ENCODE measurements at places on chromosomes 11 and 22.

- no peak for DNase-seq
Observed at GRCh38 chr11:97225794-97226193, 836.0 kb downstream of the JRKL start.

- no peak for DNase-seq
Observed at GRCh38 chr11:35138058-35138457, 913 bp upstream of the CD44 start.

DNA sequence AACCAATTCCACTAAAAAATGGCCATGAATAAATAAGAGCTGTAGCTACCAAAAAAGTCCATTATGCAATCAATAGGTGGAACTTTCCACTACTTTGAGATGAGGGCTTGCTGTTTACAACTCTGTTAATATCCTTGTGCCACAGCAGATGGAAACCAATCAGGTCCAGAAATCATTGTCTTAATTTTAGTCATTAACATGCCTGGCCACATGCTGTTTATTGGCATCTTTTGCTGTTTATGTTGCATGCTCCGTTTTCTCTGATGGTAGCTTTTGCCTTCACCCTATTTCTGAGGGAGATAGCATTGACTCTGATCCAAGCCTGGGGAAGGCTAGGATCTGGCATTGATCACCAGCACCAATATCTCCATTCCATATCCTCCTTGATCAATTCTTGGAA lies 192.9 kb upstream of the SEZ6L start:
- no peak for DNase-seq

DNA sequence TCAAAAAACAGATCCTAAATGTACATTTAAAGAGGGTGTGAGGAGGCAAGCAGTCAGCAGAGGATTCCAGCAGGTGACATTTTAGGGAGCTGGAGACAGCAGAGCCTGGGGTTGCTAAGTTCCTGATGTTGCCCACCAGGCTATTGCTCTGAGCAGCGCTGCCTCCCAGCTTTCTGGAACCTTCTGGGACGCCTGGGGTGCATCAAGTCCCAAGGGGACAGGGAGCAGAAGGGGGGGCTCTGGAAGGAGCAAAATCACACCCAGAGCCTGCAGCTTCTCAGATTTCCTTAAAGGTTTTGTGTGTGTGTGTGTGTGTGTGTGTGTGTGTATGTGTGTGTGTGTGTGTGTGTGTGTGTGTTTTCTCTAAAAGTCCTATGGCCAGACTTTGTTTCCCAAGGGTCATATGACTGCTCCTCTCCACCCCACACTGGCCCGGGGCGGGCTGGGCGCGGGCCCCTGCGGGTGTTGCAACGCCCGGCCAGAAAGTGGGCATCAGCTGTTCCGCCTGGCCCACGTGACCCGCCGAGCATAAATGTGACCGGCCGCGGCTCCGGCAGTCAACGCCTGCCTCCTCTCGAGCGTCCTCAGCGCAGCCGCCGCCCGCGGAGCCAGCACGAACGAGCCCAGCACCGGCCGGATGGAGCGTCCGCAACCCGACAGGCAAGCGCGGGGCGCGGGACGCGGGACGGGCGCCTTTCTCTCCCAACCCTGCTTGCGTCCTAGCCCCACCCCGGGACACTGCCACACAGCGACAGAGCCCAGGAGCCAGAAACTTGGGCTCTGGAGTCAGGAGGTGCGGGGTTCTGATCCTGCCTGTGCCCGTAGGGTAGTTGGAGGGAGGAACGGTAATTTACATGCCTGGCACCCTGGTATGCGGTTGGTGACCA lies at the start of gene HMOX1:
HMOX1 (plus strand) TSS at position 560 of the 887 bp plus-strand sequence; CDS start at position 638, 78 bp downstream.
- peak; percentile 90 for DNase-seq

DNA sequence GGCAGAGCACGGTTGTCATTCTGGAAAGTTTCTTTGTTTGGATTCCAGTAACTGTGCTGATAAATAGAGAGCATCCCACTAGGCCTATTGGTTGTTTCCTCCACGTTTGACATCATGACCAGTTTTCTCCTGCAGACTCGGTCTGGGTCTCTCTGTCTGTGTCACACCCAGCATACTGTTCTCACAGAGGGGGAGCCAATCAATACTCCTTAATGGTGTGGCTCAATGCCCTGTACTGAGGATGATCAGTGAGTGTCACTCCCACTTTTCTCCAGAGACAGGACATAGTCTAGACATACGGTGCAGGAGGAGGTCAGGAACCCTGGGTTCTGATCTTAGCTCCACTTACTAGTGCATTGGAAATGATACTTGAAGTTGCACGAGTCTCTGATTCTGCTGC lies 88.2 kb upstream of the BLID start:
- DNase-seq, result no peak

DNA sequence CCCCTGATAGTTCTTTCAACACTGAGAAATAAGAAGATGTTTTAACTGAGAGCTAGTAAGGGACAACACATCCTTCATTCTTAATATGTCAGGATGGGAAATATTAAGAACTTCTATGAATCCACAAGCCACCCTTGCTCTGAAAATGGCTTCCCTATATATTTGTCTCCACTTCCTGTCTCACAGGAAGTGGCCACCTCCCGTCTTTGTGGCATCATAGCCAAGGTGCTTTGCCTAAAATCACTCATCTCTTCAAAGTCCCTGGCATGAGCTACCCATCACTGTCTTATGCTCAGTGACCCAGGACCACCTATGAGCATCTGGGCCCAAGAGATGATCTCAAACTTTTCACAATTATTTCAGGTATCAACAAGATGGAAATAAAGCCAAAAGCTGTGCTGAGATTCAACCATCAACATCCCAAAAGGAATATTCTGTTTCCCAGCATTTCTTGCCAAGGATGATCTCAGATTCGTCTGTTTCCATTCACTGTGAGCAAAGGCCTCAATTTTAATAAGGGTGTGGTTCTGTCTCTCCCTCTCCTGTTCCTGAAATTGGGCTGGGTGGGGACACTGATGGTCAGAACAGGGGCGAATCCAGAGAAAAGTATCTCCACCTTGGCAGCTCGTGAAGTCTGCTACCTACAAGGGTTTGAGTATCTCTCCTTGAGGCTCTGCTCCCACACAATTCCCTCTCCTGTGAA lies 493.9 kb downstream of the MN1 start:
- no peak for DNase-seq

DNA sequence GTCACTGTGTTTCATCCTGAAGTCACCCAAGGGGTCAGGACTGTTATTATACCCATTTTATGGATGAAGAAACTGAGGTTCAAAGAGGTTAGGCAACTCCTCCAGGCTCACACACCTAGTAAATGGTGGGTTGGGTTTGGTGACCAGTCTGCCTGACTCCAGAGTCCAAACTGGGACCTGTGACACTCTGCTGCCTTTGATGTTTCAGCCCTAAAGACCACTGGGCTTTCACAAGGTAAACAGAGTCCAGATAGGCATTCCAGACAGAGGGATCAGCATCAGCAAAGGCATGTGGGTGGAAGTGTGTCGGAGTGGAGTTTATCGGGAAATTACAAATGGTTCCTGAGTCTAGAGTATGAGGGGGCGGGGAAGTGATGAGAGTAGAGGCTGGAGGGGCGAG lies 38.5 kb downstream of the MICAL2 start:
- DNase-seq, result no peak

- DNase-seq, result no peak
Observed at GRCh38 chr11:102197670-102198139, 87.5 kb downstream of the YAP1 start.

GRCh38 chr22:23755711-23756110 lies 1.5 kb upstream of the VPREB3 start:
- DNase-seq, result no peak

DNA sequence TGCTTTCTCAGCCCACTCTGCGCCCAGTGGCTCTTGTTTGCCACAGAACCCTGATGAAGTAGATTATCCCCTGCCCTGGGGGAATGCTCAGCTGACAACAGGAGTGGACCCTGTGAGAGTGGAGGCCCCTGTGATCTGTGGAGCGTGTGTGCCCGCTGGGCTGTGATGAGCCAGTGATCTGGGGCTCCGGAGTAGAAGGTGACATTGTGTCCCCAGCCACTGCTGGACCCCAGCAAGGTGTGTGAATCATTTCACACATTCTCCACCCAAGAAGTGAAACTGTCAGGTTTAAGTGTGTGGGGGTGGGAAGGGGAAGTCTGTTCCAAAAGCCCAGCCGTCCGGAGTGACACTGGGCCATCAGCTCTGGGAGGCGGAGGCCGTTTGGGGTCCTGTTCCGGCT lies 33.1 kb upstream of the GRAMD4 start:
- DNase-seq, result no peak

DNA sequence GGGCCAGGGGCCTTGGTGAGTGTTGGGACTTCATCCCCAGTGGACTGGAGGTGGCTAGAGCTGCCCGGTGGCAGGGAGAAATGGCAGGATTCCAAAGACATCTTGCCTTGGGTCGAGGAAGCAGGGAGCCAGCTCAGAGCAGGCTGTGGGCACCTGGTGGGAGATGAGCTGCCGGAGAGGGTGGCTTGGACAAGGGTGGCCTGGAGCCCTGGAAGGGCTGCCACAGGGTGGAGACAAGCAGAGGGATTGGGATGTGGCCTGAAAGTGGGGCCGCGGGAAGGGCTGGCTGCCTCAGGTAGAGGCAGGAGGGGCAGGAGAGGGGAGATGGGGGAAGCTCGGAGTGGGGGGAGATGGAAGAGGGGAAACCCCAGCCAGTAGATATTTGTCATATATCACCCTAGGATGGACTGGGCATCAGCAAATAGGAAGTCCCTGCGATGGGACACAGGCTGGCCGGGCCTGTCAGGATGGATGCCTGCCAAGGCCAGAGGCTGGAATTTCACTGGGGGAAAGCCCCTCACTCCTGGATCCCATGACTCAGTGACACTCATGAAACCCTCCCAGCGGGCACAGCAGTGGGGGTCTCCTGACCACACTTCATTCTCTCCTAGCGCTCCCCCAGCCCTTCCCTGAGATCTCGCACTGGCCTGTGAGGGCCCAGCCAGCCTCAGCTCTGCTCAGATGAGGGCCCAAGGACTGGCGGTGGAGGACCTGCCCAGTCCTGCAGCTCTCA lies 72.0 kb upstream of the SHISAL1 start:
- DNase-seq, result no peak

DNA sequence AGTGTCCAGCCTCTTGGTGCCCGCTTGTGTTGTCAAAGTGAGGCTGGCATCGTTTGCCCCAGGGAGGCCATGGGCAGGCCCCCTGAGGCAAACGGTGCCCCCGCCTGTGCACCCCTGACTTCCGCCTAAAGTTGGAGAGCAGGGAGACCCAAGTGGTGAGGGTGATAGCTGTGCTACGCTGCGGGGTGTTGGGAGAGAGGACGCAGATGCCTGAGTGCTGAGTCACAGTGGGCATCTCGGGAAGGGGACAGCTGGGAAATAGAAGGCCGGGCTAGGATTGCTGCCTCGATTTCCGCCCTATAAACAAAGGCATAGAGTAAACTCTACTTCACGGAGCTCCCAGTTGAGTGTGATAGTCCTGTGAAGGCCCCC lies 5.8 kb downstream of the GRIK4 start:
- no peak for DNase-seq

GRCh38 chr11:85236211-85236610 lies 390.9 kb downstream of the DLG2 start:
- DNase-seq, result no peak

DNA sequence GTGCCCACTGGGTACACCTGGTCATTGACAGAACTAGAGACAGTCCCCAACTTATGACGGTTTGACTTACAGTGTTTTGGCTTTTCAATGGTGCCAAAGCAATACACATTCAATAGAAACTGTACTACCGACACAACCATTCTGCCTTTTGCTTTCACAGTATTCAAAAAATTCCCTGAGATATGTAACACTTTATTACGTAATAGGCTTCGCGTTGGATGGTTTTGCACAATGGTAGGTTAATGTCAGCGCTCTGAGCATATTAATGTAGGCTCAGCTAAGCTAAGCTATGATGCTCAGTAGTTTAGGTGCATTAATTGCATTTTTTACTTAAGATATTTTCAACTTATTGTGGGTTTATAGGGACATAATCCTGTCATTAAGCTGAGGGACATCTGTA lies 105.1 kb upstream of the B3GAT1 start:
- no peak for DNase-seq

DNA sequence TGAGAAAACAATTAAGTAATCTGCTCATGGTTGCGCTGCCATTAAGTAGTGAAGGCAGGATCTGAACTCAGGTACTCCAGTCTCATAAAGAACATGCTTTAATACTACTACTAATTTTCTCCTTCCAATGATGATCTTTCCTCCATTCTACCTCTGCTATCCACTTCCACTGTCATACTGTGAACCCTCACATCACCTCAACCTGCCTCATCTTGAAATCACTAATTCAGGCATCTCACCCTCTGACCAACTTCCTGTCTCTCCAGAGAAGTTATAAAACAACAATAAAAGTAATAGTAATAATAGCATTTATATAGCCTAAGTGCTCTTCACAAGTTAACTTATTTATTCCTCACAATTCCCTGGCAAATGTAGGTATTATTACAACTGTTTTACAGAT lies 57.1 kb upstream of the PSMA1 start:
- DNase-seq, result no peak

DNA sequence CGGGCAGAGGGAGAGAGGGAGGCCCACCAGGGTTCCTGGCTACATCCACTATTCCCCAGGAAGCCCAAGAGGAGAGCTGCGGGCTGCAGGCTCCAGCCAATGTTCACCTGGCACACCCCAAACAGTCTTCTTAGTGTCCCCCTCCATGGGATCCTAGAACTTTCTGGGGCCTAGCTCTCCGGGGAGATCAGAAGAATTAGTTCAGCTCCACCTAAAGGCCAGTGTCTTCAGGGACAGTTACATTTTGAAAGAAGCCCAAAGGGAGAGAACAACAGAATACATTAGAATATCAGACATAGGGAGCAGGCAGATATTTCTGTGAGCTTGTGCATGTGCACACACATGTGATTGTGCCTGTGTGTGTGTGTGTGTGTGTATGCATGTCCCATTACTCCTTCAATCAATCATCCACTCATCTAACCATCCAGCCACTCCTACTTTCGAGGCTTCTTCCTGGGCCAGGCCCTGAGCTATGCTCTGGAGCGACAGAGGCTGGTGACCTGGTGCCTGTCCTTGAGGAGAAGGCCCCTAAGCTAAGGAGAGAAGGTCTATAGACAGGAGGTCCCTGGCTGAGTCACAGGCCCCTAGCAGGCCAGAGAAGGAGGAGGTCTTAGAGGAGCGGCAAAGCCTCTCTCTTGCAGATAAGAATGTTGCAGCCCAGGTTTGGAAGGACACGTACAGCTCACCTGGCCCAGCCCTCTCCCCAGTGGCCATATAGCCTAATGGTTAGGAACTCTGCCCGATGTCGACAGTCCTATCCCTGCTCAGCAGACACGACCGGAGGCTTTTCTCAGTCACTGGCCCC lies 165.5 kb downstream of the DSCAML1 start:
- peak; percentile 6 for DNase-seq

DNA sequence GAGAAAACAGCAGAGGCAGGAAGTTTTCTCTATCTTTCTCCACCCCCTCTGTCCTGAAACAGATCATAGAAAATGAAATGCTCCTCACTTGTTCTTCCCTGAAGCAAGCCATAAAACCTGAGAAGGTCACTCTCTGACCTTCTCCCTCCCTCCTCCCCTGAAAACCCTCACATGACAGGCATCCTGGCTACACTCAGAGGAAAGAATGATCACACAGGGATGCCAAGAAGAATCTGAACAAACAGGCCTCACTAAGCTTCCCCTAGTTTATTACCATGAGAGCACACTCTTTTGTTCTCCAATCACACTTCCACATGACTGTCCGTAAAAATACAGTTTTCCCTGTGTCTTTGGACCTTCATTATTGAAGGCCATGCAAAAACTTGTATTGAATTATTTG lies 300.1 kb downstream of the BUD13 start:
- DNase-seq, result no peak

Data from glutamatergic neuron (in vitro differentiated cells).